ENCODE measurements at places on chromosomes 12 and 14.

DNA sequence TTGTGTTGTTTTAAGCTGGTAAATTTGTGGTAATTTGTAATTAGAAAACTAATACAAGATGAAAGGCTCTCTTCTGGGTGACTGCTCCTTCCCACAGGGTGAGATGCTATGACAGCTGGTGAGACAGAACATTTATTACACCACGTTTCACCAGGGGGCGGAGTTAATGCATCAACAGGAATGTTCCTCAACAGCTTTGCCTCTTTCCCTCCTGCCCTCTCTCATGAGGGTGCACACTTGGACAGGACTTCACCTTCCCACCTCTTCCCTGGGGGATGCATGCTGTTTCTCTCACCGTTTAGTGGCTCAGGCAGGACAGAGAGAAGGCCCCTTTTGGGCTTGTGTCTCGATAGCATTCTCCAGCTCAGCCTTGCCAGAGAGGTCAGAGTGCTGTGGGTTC lies 13.4 kb upstream of the PPP1R1A start:
- DNase-seq, result no peak

GRCh38 chr12:113174461-113175384 lies 10.6 kb downstream of the DDX54 start:
- no peak for DNase-seq

DNA sequence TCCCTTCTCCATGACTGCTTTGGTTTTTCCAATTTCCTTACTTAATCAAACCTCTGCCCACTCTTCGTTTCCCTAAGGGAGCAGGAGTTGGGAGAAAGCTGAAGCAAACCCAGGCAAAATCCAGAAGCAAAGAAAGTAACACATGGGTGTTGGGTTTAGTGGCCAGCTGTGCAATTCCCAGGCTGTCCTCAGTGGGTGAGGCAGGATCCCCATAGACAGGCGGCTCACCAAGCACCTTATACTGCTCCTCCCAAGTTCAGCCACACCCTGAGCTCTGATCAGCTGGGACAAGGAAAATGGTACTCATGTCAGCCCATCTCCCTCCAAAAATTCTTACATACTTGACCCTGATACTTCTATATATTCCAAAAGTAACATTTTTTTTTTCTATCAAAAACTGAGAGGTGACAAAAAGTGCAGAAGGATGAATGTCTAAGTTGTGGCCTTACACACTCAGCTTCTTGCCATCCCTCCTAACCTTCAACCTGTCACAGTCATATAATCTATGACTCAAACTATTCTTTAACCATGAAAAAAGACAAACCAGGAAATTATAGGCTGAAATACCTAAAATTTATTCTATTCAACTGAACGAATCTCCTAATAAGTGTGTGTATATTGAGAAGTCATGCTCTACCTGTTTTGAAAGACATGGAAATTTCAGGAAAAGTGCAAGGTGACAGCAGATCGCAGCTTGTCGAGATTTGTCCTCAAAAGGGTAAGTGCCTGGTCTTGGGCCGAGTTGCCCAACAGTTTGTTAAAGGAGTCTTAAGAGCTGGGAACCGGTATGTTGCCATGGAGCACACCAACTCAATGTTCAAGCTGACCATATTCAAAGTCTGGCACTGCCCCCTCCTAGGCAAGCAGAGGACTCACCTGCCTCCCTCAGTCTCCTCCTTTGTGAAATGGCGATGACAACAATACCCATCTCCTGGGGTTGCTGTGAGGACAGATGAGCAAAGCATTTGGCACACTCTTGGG lies 17.6 kb upstream of the ZFP36L1 start:
- DNase-seq, result no peak

DNA sequence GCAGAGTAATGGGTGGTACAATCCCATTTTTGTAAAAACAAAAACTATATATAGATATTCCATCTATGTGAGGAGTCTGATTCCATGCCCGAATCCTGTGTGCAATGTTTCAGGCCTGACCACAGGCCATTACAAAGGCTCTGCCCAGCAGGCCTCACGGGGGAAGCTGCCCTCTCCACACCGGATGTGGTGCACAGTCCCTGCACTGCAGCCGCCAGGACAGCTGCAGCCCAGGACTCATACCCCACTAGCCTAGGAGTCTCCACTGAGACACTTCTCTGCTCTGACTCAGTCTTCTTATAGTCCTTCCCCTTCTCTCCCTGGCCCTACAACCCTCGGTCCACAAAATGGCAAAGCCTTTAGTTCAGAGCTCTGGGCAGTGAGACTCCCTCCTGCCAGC lies 190.4 kb downstream of the PPM1H start:
- DNase-seq, result no peak

GRCh38 chr12:25384038-25384892 lies 133.5 kb upstream of the KRAS start:
- no peak for DNase-seq

- DNase-seq, result no peak
Observed at GRCh38 chr14:60968671-60969070, 12.2 kb downstream of the TRMT5 start.

- DNase-seq, result no peak
Observed at GRCh38 chr14:93331002-93331727, 1.7 kb downstream of the BTBD7 start.

- DNase-seq, result no peak
Observed at GRCh38 chr12:67714648-67715047, 66.1 kb downstream of the DYRK2 start.

DNA sequence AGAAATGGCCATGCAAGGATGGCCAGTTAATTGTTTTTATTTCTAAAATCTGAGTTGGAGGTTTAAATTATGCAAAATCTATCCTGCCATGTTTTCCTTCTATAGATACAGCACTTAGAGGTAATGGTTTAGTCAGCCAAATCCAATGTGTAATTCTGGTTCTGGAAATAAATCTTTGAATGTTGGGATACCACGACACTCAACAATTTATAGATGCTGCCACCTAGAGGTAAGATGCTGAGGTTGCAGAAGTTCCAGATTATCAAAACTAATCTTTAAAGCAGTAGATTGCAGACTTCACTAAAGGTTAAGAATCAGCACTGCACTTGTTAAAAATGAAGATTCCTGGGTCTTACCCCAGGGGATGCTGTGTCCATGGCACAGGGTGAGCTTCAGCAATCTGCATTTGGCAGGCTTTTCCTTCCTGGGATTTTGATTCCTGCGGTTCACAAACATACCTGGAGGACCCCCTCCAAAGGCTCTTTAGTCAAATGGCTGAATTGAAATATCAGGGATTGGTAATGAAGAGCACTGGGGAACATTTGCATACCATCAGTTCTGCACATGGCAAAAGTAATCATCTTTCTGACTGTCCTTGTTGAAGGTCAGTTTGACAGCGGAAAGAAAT lies 53.4 kb upstream of the ANO4 start:
- no peak for DNase-seq

- DNase-seq, result no peak
Observed at GRCh38 chr12:54220092-54220557, 31.3 kb upstream of the SMUG1 start.

GRCh38 chr12:115866909-115867525 lies 410.5 kb downstream of the MED13L start:
- DNase-seq, result no peak

DNA sequence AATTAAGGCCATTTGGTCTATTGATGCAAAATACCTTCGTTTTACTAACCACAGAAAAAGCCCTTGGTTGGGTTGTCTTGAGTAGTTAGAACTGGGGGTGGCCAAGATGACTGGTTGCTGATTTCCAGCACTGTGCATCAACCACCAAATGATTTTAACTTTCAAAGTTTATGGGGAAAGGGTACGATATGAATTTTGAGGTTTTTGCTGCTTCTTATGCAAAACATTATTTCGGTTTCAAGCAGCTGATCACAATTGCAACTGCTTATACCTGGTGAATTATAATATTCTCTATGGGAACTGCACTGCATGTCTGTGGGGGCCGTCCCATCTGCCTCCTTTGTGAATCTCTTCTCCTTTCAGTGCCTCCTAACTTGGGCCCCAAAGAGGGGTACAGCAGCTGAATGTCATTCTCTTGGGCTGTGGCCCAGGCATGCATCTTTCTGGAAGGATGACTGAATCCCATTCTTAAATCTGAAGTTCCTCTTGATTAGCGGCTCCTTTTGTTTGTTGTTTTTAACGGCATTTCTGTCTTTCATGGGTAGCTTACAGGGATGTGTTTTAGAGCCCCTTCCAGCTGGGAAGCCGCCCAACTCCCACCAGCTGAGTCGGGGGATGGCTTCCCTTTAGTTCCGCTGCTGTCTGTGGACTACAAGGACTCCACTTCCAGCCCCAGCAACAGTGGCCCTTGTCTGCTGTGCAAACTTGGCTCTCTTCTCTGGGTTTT lies 479.8 kb downstream of the ZFP36L1 start:
- no peak for DNase-seq

GRCh38 chr12:93729934-93730333 lies 52.8 kb downstream of the CRADD start:
- no peak for DNase-seq

DNA sequence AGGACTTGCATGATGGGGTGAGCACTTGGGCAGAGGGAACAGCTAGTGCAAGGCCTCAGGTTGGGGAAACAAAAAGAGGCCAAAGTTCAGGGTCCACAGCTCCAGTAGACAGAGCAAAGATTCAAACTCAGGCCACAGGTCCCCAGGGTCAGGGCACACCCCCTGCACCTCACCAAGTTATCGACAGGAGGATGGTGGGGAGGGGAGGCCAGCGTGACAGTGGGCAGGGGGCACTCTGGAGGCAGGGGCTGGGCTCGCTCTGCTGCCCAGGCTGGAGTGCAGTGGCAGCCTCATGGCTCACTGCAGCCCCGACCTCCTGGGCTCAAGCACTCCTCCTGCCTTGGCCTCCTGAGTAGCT lies 32.4 kb upstream of the ULK1 start:
- no peak for DNase-seq

DNA sequence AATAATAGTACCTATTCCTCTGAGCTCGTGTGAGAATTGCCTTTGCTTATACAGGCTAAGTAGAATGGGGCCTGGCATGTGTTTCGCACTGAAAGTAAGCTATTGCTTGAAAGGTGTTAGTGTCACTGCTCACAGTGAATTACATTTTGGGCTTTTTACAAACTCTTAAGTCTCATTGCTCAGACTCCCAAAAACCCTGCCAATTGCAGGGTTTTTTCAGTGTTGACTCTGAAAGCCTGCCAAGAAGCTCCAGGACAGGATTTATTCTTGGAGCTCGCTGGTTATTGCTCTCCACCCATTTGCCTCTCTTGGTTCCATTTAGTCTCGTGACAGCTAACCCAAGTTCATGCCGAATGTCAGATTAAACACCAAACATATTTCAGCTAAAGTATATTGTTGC lies 39.8 kb downstream of the NOPCHAP1 start:
- DNase-seq, result peak; percentile 34

- peak; percentile 91 for DNase-seq
Observed at GRCh38 chr12:71947645-71948105, 9.0 kb downstream of the TPH2 start.

- DNase-seq, result no peak
Observed at GRCh38 chr12:26786491-26786864, 46.5 kb downstream of the ITPR2 start.

Measured in NCI-H2081 treated with DMSO at 0.1 percent for 48 hours (cell line).